ENCODE measurements at places on chromosomes 1 and 21.
A peak's percentile ranks its signal among the peaks of the same experiment; 100 is the strongest.

DNA sequence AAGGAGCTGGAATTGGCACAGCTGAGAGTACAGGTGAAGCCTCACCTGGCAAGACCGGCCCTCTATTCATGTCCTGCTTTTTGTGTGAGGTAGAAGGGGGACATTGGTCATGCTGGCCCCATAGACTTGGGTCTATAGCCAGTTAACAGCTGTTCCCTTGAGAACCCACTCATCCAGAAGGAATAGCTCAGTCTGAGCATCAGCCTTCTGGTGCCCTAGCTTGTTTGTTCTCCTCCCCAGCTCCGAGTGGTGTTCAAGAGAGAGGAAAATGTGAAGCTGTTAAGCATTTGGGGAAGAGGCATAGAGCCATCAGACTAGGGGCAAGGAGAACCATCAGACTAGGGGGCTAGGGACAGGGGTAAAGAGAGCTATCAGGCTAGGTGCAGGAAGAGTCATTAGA lies 290.9 kb downstream of the SIPA1L2 start:
- no peak for DNase-seq

DNA sequence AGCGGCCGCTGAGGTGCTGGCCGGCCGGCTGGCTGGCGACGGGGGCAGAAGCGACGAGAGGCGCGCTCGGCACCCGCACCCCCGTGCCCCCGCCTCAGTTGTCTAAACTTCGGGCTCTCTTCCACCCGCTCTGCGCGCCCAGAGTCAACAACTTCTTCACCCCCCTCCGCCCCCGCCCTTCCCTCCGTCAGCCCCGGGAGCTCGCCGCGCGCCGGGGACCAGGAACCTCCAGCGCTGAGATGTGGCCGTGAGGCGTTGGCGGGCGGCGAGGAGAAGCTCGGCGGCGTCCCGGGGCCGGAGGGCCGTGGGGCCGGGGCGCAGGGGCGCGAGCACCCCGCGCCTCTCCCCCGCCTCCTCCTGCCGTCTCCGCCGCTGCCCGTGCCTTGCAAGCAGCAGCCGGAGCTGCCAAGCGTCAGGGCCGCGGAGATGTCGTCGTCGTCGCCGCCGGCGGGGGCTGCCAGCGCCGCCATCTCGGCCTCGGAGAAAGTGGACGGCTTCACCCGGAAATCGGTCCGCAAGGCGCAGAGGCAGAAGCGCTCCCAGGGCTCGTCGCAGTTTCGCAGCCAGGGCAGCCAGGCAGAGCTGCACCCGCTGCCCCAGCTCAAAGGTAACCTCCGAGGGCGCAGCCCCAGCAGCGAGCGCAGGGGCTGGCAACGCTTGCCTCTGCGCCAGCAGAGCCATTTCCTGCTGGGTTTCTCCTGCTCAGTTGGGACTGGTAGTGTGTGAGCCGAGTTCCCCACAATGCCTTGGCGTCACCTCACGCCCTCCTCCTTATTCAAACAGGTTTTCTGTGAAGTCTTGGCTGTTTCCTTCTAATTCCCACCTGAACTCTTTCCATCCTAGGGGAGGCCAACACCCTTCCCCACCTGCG lies 710 bp downstream of the PPP2R5A start:
- peak; percentile 67 for DNase-seq

DNA sequence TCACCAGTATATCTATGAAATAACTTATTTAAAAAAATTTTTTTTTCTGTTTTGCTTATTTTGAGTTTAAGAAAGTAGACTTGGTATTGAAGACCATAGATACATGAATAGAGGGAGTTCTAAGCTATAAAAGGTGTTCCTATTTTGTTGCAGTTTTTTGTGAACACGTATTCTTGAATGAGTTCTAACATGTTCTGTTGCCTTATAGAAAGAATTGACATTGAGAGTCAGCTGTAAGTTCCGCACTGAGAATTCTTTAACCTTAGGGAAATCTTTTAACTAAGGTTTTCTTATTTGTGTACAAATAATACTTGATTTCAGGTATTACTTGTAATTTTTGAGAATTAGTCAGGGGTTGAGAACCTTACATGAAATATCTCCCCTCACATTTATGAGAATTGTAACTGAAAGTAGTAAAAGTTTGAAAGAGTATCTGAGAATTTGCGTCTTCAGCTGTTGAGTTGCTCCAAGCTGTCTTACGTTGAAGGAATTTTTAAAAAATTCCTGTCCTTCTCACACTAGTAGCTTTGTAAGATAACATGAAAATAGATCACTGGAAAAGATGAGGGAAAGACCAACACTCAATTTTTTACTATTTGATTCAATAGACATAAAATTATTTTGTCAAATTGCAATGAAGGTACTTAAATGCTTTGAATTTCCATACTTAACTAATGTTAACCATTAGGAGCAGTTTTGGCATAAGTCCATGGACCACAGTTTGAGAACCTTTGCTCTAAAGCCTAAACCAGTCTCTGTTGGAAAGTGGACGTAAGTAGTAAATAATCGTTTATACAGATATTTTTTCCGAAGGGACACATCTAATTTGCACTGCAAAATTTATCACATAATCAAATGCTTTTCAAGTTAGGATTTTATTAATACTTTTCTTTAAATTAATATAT lies 3.8 kb downstream of the DR1 start:
- DNase-seq = no peak

- no peak for DNase-seq
Measured at GRCh38 chr1:47709872-47710231, 272.0 kb downstream of the FOXD2 start.

- DNase-seq = no peak
Measured at GRCh38 chr1:64659478-64660138, 85.3 kb upstream of the RAVER2 start.

GRCh38 chr1:92795166-92795565 lies 10.3 kb upstream of the EVI5 start:
- no peak for DNase-seq

DNA sequence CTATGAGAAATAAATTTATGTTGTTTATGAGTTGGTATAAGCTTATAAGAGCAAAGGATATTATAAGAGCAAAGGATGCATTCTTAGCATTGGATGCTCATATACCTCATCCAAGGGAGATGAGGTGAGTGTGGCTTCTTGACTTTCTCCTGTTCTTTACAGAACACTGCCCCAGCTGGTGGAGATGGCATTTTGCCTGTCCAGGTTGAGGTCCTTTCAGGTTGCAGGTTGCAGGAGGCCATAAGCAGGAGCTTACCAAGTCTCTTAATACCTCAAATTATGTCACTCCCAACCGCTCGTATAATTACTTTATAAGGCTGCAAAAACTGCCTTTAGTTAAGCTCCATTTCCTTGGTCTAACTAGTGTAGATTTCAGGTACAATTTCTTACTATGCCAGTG lies 66.7 kb downstream of the RPE65 start:
- DNase-seq = no peak

GRCh38 chr1:111880881-111881837 lies 108.3 kb downstream of the KCND3 start:
- no peak for DNase-seq

GRCh38 chr1:235566084-235566483 lies 61.8 kb upstream of the B3GALNT2 start:
- DNase-seq = no peak

DNA sequence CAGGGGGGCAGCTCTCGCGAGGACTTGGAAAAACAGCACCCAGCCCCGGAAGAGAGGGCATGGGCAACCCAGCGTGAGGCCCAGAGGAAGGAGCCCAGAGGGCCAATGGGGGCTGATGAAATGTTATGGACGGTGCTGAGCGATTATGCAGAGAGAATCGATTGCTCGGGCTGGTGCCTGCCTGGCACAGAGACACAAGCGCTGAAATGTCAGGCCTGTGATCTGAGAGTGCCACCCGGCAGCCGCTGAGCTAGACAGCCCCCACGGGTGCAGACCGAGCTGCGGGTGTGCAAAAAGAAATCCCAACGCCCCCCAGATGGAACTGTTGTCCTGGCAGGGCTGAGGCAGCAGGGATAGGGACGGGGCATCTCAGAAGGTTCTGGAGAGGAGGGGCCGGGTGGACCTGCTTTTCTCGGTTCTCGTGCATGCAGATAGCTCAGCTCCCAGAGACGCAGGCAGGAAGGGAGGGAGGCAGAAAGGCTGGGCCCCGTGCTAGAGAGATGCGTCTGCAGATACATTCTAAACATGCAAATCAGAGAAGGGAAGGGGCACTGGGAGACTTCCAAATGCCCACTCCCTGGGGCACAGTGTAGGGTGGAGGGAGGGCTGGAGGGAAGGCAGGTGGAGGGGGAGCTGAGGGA lies 41.5 kb downstream of the TAS1R2 start:
- DNase-seq = no peak

- no peak for DNase-seq
Measured at GRCh38 chr21:37449302-37449937, 82.8 kb downstream of the DYRK1A start.

- no peak for DNase-seq
Measured at GRCh38 chr1:216014086-216014485, 409.2 kb downstream of the USH2A start.

DNA sequence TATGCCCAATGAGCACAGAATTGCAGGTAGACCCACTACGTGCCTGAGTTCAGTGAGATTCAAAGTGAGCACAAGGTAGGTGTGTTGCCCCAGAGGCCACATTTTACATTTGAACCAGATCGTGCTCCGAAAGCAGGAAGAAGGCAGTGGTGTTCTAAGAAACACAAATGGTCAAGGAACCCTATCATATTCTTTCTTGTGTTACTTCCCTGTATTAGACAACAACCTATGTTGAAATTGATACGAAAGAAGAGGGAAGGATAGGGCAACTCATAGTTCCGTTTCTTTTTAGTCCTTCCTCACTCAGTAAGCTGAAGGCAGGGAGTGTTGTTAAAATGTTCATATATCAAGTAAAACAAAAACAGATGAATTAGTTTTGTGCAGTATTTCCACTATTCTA lies 33.9 kb downstream of the OLFML2B start:
- no peak for DNase-seq

GRCh38 chr1:38246955-38247952 lies 200.7 kb upstream of the POU3F1 start:
- no peak for DNase-seq

DNA sequence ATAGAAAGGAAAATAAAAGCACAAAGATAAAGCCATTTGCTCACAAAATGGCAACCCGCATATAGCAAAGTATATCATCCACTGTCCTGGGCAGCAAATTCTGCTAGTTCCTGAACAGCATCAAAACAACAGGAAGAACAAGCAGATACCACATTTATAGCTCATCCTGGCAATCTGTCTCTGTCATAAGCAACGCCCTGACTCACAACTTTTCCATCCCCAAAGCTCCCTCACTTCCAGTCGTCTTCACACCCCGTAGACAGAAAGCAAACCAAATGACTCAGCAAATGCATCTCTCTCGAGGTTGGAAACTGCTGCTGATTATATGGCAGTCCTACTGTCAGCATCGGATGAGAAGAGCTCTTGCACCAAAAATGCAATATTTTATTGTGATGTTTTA lies 65.8 kb downstream of the AK5 start:
- DNase-seq = no peak

DNA sequence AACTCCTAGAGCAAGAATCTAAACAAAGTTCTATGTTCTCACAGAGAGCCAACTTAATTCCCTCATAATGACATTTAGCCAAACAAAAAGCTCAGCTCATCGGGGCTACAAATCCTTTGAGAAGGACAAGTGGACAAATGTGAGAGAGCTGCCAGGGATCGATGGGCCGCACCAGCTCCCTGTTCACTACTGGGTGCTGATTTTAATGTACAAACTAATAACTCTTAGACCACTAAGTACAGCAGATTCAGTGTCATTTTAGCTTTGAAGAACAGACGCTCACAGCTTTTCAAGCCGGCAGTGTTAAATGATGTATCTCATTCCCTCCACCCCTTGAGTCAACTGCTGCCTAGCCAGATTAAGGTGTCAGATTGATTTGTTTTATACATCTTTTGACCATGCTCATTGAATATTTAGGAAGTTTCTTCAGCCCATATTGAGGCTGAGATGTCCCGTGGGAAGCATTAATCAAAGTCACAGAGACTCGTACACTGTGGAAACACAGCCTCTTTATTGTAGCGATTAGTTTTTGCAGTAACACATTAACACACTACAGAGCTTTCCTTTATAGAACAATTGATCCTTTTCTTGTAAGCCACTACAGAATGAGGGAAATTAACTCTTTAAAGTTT lies 21.1 kb downstream of the PROX1 start:
- DNase-seq = no peak

DNA sequence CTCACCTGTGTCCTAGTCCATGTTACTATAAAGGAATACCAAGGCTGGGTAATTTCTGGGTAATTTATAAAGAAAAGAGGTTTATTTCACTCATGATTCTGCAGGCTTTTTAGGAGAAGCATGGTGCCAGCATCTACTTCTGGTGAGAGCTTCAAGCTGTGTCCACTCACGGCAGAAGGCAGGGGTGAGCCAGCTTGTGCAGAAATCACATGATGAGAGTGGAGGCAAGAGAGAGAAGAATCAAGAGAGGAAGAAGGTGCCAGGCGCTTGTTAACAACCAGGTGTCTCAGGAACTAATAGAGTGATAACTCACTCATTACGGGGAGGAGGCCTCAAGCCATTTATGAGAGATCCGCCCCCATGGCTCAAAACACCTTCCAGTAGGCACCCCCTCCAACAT lies 67.5 kb upstream of the CD34 start:
- no peak for DNase-seq

DNA sequence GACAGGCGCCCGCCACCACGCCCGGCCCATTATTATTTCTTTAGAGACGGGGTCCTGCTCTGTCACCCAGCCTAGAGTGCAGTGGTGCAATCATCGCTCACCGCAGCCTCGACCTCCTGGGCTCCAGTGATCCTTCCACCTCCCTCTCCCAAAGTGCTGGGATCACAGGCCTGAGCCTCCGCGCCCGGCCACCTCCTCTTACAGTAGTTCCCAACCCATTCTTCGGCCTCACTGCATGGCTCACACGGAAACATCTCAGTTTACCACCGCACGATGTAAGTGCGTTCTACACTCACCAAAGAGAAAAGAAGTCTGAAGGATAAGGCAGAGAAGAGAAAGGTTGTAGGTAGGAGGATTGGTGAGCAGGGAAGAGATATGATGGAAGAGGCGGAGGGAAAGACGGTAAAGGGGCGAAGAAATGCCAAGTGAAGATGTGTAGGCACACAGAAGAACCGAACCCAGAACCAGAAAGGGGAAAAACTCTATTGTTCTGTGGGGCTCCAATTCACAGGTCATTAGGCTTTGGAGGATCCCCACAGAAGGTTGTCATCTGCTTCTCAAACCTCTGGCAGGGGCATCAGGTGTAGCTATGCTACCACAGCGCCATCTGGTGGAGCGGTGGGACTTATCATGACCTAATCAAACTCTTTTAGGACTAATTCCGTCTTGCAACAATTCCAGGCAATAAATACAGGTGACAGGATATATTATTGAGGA lies 504.2 kb downstream of the SMYD3 start:
- DNase-seq = peak; percentile 70

- no peak for DNase-seq
Measured at GRCh38 chr21:35540950-35541638, 492.0 kb upstream of the RUNX1 start.

- DNase-seq = no peak
Measured at GRCh38 chr1:205570796-205571537, 60.8 kb downstream of the ELK4 start.

DNA sequence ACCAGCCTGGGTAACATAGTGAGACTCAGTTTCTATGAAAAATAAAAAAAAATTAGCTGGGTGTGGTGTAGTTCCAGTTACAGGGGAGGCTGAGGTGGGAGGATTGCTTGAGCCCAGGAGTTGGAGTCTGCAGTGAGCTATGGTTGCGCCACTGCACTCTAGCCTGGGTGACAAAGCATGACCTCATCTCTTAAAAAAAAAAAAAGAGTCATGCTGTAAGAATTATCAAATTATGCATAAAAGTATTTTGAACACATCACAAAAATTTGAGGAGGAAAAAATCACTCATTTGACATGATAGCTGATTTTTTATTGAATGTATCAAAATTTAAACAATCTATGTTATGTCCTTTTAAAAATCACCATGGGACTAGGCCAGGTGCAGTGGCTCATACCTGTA lies 17.8 kb downstream of the CCDC30 start:
- no peak for DNase-seq

- DNase-seq = no peak
Measured at GRCh38 chr1:232876506-232877364, 71.5 kb downstream of the MAP10 start.
